ENCODE measurements at places on chromosomes 7 and 10.

- DNase-seq: no peak
Measured at GRCh38 chr7:3103614-3104398, 60.1 kb upstream of the CARD11 start.

GRCh38 chr7:102251531-102252365 is 34.9 kb upstream of the SH2B2 start:
- no peak for DNase-seq

DNA sequence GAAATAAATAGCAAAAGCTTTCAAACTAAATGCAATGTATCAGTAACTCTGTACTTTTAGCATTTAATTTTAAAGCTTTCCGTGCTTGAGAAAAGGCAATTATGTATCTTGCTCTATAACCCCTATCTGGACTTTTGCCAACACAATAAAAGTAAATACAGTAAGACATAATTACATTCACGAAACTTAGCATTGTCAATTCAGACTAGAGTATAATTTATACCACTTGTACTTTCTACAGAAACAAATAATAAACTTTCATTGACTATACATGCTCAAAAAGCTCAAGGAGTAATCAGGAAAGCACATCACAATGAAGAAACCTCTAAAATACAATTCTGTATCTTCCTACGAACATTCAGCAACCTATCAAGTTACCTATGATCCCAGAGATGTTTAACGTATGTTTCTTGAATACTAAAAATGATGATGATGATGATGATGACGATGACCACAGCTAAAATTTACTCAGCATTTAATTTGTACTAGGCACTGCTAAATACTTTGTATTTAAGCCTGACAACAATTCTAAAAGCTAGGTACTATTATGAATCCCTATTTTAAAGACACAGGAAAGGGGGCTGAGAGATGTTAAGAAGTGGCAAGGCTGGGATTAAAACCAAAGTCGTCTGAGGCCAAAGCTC is 44.9 kb downstream of the MINDY3 start:
- DNase-seq: no peak

- DNase-seq: no peak
Measured at GRCh38 chr10:681670-682318, 7.7 kb downstream of the DIP2C start.

GRCh38 chr10:76270464-76270863 is 839.0 kb downstream of the LRMDA start:
- DNase-seq: no peak

DNA sequence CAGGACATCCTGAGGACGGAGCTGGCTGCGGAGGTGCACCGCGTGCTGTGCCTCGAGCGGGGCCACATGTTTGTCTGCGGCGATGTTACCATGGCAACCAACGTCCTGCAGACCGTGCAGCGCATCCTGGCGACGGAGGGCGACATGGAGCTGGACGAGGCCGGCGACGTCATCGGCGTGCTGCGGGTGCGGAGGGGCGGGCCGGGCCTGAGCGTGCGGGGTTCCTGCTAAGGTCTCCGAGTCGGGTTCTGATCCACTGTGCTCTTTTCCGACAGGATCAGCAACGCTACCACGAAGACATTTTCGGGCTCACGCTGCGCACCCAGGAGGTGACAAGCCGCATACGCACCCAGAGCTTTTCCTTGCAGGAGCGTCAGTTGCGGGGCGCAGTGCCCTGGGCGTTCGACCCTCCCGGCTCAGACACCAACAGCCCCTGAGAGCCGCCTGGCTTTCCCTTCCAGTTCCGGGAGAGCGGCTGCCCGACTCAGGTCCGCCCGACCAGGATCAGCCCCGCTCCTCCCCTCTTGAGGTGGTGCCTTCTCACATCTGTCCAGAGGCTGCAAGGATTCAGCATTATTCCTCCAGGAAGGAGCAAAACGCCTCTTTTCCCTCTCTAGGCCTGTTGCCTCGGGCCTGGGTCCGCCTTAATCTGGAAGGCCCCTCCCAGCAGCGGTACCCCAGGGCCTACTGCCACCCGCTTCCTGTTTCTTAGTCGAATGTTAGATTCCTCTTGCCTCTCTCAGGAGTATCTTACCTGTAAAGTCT is 10.4 kb downstream of the ATG9B start:
- DNase-seq: no peak

GRCh38 chr10:103932971-103933370 is 15.0 kb upstream of the STN1 start:
- no peak for DNase-seq

GRCh38 chr10:66234872-66235271 is 691.0 kb upstream of the LRRTM3 start:
- no peak for DNase-seq

- DNase-seq: no peak
Measured at GRCh38 chr7:143901332-143901667, 676 bp downstream of the TCAF1 start.

DNA sequence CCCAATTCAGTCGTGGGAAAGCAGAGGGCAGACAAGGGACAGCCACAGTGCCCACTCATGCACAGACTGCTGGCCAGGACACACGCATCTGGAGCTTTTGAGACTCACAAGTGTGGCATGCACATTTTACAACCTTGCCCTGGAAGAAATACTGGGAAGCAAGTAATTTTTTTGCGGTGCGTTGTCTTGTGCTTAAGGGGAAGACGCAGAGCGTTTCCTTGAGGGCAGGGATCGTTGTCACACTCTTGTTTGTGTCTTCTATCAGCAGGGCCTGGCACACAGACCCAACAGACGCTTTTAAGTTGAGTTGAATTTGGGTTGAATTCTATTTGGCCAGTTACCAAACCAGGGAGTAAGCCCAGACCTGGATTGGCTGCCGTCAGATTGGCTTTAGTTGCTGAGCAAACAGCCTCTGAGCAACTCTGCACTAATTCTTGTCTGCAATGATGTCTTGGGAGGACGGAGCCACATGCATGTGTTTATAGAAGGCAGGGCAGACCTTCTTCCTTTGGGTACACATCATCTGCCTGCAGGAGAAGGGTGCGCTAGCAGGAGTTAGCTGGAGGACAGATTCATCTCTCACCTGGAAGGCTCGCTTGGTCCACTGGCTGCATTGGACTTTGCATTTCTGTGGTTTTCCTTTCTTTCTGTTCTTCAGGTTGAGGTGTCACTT is 38.4 kb downstream of the IL2RA start:
- no peak for DNase-seq

DNA sequence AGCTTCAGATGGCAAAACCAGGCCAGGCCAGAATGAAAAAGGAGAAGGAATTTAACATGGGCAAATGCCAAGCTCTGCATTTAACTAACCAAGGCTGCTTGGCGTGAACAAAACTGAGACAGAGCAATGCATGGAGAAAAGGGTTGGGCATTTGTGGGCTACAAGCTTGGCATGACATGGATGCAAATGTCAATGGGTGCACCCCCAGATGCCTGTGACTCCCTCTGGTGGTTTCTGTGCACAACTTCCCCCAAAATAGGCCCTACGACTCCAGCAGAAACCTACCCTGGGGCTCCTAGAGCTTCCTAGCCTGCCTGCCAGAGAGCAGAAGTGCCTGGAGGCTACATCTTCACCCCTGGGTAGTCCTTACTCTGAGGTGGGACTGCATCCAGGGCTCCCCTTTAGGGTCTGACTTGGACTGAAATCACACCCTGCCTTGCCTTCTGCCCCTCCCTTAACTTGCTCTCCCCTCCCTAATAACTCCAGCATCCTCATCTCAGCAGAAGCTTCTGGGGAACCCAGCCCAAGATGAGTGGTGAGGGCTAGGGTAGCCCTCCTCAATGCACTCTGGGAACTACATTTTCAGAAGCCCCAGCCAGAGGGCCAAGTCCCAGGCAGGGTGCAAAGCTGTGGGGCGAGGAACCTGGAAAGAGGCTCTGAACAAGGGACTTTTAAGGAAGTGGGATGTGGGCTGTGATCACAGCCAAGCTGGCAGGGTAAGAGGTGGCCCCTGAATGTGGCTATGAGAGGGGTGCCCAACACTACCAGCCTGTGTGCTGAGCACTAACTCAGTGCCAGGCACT is 11.3 kb downstream of the GPRIN2 start:
- peak; percentile 50 for DNase-seq

- DNase-seq: no peak
Measured at GRCh38 chr10:93437086-93437945, 44.8 kb downstream of the MYOF start.

GRCh38 chr10:13453896-13454295 is 74.9 kb downstream of the BEND7 start:
- no peak for DNase-seq

GRCh38 chr7:7100432-7100849 is 81.9 kb upstream of the C1GALT1 start:
- peak; percentile 96 for DNase-seq

DNA sequence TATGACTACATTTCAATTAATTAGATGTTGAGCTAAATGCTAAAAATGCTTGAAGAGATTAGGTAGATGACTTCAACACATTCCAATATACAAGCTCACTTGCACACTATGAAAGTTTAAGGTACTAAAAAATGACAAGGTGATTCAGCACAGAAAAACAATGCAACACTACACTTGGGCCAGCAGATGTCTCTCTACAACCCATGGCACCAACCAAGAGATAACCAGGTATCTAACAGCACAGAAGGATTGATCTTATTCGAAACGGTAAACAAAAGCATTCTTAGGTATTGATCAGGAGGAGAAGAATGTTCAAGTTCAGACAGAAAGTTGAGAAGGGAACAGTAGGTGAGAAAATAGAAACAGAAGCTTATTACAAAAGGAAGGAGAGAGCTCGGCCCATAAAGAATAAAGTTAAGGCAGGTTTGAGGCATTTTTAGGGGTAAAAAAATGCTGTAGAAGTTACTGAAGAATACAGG is 248.2 kb upstream of the KLF14 start:
- peak; percentile 68 for DNase-seq

- no peak for DNase-seq
Measured at GRCh38 chr7:158266817-158267741, 320.5 kb downstream of the PTPRN2 start.

GRCh38 chr7:120729245-120729644 is 128.7 kb downstream of the TSPAN12 start:
- DNase-seq: no peak

DNA sequence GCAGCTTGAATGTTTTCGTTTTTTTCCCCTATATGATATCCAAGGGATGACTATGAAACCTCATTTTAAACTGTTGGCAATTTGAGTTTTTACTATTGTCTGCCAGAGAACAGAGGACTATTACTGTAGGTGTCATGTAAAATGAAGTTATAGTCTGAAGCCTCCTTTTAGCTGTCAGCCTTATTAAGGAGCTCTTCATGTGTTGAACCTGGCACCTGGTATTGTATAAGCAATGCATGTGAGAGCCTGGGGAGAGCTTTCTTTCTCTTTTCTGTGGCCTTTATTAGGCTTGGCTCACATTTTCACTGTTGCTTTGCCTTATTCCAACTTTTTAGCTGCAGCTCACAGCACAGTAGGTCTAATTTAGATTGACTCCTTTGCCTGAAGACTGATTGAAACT is 119.1 kb upstream of the FOXP2 start:
- DNase-seq: no peak

DNA sequence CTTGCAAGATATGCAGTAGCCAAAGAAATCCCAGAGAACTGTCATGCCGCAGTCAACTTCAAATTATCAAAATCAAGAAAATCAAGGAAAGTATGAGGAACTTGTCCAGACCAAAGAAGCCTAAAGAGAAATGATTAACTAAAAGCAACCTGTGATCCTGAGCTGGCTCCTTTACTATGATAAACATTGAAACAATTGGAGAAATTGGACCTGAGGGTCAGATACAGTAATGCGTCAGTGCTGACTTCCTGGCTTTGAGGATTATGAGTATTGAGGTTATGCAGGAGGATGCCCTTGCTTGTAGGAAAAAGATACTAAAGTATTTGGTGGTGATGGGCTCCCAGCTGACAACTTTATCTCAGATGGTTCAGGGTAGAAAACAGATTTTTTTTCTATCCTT is 324.7 kb upstream of the AKR1E2 start:
- DNase-seq: no peak

DNA sequence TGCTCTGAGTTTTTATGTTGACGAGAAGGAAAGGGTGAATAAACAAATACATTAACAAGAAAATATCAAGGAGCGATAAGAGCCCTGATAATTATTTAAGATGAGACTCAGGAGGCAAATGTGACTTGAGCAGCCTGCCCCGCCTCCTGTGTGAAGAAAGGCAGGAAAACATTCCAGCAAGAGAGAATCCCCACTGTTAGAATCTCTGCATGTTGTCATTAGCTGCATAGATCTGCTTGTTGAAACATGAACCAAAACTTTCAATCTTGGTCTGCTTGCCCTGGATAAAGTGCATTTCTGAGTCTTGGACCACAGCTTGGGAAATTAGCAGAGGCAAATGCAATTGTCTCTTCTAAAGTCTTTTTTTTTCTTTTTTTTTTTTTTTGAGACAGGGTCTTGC is 120.0 kb downstream of the DPP6 start:
- no peak for DNase-seq

- no peak for DNase-seq
Measured at GRCh38 chr10:15849316-15849715, 11.0 kb downstream of the MINDY3 start.

Data from K562 (cell line).